ENCODE measurements at places on chromosomes 5 and 9.

GRCh38 chr9:90073186-90073945, 468.6 kb downstream of the GADD45G start:
- no peak for DNase-seq

GRCh38 chr5:142674531-142675469, 11.1 kb downstream of the FGF1 start:
- DNase-seq, result no peak

DNA sequence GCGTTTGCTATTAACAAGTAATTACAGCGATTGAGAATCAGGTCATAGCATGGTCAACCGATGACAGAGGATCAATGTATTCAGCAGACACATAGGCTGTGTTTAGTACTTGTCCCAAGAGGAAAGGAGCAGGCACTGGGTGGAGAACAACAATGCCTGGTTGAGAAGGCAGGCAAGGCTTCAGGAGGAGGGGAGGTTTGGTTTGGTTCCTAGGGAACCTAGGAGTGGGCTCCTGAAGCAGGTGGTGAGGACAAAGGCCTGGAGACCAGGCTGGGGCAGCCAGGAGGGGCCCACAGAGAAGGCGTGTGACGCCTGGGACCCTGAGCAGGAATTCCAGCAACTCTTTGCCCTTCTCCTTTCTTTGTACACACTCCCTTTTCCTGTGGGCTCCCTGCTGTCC, 195.6 kb downstream of the SPOCK1 start:
- no peak for DNase-seq

GRCh38 chr9:132991351-132992300, 13.1 kb downstream of the GFI1B start:
- no peak for DNase-seq
